ENCODE measurements at places on chromosomes 5 and 9.
A peak's percentile ranks its signal among the peaks of the same experiment; 100 is the strongest.

- no peak for DNase-seq
Measured at GRCh38 chr5:124952079-124952478, 205.6 kb upstream of the ZNF608 start.

- DNase-seq = no peak
Measured at GRCh38 chr5:75053054-75053303, 621 bp upstream of the GCNT4 start.

DNA sequence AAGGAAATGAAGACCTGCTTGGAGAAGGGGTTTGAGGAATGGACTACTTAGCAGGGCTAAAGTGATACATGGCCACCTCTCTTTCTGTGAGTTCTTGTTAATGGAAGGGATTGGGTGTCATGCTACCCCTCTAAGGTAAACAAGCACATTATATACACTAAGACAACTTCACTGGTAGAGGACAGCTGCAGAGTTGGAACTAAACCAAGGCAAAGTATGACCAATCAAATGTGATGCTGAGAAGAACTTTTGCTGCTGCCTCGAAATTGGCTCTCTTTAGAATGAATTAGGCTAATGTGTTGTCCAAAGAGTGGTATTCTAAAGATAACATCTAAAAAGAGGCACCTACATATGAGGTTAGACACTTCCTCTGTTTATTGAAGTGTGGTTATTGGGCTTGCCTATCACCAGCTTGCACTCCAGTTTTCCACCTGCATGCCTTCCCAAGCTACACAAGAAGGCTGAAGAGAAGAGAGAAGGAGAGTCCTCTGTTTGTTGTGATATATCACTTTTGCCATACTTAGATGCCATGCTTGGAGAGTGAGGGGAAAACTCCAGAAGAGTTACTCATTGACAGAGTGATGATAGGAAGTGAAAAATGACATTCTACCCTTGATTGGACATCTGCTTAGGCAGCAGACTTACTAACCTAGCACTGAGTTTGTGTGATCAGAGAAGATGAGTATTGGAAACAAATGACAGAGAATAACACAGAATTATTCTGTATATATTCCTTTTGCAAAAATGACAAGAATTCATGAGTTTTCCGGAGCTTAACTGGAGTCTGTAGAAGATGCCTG is 536.1 kb downstream of the ZNF608 start:
- no peak for DNase-seq

- no peak for DNase-seq
Measured at GRCh38 chr9:23695572-23695971, 130.5 kb downstream of the ELAVL2 start.

GRCh38 chr5:17766031-17766430 is 131.8 kb downstream of the TAF11L14 start:
- DNase-seq = no peak

DNA sequence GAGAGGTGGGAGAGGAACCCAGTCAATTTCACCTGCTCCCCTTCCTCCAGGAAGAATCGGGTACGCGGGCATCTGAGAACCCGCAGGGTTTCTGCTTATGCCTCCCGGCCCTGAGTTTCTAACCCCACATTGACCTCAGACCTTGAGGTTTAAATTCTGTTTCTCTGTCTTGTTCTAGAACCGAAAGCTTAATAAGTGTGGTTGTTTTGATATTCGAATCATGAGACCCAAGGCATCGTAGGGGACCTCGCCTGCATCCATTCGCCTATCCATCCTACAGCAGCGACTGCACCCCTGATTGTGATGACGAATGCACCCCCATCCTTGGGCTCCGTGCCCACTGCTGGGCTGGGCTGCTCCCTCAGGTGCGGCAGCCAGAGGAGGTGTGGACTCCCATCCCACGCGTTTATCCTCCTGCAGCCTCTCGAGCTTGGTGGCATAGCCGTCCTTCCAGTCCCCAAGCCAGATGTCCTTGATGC is 80.8 kb upstream of the IER5L start:
- DNase-seq = no peak

DNA sequence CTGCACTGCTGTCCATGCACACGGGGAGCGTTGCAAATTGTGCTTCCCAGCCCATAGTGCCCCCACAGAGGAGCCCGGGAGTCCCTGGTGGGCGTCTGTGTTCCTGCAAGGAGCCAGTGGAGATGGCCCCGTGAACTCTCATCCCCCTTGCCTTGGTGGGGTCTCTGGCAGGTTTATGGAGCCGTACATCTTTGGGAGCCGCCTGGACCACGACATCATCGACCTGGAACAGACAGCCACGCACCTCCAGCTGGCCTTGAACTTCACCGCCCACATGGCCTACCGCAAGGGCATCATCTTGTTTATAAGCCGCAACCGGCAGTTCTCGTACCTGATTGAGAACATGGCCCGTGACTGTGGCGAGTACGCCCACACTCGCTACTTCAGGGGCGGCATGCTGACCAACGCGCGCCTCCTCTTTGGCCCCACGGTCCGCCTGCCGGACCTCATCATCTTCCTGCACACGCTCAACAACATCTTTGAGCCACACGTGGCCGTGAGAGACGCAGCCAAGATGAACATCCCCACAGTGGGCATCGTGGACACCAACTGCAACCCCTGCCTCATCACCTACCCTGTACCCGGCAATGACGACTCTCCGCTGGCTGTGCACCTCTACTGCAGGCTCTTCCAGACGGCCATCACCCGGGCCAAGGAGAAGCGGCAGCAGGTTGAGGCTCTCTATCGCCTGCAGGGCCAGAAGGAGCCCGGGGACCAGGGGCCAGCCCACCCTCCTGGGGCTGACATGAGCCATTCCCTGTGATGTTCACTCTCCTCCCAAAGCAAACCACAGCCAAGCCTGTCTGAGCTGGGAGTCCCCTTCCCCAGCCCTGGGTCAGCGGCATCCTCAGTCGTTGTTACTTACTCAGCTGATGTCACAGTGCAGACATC is 3.1 kb downstream of the MRPS2 start:
- DNase-seq = no peak

- no peak for DNase-seq
Measured at GRCh38 chr5:133427121-133427777, 185.1 kb downstream of the FSTL4 start.

DNA sequence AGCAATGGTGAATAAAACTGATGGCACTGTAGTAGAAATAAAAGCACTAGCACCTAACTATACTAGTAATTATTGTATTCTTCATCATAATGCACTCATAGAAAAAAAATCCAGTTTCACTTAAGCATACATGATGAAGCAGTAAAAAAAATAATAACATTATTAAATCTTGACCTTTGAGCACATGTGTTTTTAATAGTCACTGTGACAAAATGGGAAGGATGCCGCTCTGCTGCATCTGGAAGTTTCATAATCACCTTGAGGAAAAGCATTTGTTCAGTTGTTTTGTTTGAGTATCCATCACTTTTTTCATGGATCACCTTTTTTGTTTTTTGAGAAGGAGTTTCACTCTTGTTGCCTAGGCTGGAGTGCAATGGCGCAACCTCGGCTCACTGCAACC is 13.2 kb downstream of the OR2K2 start:
- no peak for DNase-seq

GRCh38 chr5:127061537-127061936 is 11.8 kb downstream of the C5orf63 start:
- no peak for DNase-seq

- DNase-seq = no peak
Measured at GRCh38 chr9:109107402-109108240, 12.1 kb downstream of the TMEM245 start.

- DNase-seq = no peak
Measured at GRCh38 chr9:136011703-136012496, 50.7 kb upstream of the UBAC1 start.

GRCh38 chr9:105098370-105098769 is 146.1 kb upstream of the SLC44A1 start:
- no peak for DNase-seq

DNA sequence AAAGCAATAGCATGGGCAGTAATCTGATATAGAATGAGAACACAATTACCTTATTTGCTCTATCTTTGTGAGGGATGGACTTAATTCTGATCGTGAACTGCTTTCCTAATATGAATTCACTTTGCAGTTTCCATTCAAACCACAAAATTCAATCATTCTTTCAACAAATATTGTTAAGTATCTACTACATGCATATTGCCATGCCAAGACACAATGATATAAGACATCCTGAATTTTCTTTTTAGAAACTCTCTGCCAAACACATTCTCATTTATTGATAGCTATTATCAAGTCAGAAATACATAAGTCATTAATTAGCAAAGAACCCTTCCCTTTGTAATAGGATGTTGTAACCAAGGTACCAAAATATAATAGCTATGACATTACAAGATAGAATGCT is 121.6 kb upstream of the TARS1 start:
- DNase-seq = no peak

- no peak for DNase-seq
Measured at GRCh38 chr9:116986015-116986414, 298.9 kb downstream of the TRIM32 start.

DNA sequence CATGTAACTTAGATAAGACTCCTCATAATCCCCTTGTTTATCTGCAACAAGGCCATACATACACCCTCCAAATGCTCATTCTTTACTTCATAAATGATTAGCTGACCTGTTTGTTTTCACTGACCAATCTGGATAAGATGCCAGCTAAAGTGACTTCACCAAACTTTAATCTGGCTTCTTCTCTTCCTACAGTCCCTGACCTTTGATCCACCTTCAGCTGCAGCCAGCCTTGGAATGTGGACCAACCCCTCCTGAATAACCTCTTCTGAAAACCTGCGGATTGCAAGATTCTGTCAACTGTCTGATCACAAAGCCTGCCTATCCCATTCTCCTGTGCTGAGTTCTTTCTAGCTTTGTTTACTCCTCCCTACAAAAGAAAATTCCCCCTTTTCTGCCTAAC is 476.8 kb downstream of the LRRC70 start:
- no peak for DNase-seq

- no peak for DNase-seq
Measured at GRCh38 chr9:133727876-133728441, 10.2 kb downstream of the SARDH start.

- DNase-seq = no peak
Measured at GRCh38 chr5:158763217-158763616, 336.5 kb downstream of the EBF1 start.

DNA sequence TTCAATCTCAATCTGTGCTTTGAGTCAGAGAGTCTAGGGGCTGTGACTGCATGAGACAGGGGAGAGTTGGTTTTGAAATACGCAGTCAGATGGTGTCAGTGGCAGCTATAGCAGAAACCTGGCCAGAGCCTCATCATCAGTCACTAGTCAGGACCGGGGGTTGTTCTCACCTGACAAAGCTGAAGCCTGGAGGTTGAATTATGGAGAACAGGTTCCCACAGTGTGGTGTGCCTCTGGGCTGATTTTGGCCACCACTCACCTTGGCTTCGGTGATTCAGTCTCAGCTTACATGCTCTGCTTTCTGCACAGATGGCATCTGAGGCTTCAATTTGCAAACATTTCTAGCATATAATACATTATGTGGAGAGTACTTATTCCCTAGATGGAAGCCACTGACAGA is 387.3 kb downstream of the YTHDC2 start:
- DNase-seq = no peak

- no peak for DNase-seq
Measured at GRCh38 chr5:74546796-74547195, 93.7 kb downstream of the ENC1 start.

DNA sequence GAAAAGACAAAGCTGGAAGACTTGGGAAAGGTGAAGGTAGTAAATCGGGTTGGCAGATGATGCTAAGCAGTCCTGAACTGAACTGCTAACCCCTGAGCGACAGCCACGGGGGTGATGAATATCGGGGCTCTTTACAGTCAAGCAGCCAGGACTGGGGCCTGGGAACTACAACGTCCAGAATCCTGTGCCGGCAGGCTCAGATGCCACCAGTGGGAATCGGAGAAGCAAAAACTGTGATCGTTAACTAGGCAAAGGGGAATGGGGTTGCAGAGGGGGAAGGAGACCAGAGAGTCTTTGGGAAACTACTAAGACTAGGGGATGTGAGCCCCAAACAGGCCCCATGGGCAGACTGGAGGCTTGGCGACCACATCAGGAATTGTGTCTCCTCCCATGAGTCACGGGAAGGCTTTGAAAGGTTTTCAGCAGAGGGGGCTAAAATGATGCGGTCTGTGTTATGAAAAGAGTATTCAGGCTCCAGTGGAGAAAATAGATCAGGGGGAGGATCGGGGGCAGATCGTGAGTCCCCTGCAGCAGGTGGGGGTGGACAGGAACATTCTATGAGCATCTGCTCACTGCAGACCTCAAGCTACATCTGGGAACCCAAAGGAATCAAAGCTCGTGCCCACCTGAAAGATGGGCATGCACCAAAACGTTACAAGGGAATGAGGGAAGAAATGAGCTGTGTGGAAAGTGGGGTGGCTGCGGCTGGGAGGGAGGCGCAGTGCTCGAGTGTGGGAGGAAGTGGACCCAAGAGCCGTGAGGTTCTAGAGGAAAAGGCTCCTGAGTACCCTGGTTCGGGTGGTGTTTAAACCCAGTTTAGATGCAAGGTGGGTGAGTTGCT is 53.8 kb downstream of the HRH2 start:
- DNase-seq = no peak

DNA sequence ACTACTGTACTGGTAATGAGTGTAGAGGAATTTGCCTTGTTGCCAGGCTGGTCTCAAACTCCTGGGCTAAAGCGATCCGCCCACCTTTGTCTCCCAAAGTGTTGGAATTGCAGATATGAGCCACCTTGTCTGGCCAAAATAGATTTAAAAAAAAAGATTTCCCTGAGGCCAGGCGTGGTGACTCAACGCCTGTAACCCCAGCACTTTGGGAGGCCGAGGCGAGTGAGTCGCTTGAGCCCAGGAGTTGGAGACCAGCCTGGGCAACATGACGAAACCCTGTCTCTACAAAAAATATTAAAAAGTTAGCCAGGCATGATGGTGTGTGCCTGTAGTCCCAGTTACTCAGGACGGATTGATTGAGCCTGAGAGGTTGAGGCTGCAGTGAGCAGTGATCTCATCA is 62.5 kb downstream of the IPO11 start:
- DNase-seq = peak; percentile 14

DNA sequence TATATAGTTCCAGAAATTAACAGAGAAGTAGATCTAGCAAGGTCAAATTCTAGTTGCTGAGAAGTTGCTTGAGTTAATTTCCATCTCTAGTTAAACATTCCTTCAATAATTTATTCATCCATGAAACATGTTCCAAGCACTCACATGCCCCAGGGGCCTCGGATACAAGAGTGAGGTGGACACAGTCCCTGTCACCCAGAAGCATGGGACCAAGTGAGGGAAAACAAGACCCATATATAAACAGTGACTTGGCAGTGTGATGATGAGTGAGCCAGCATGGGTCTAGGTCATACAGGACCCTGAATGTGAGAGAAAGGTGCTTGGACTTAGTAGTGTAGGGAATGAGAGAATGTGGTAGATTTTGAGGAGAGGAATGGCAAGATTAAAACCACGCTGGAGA is 216.9 kb downstream of the TTLL11 start:
- no peak for DNase-seq

- DNase-seq = no peak
Measured at GRCh38 chr9:2676466-2676865, 40.8 kb upstream of the KCNV2 start.

- DNase-seq = no peak
Measured at GRCh38 chr9:33165263-33166151, 1.6 kb downstream of the B4GALT1 start.

- DNase-seq = no peak
Measured at GRCh38 chr9:18474783-18475182, 830 bp downstream of the ADAMTSL1 start.

GRCh38 chr9:137580209-137580953 is 1.7 kb upstream of the DPH7 start:
- no peak for DNase-seq
